T-cell (primary cell): ENCODE measurements at places on chromosomes 2 and 18.

DNA sequence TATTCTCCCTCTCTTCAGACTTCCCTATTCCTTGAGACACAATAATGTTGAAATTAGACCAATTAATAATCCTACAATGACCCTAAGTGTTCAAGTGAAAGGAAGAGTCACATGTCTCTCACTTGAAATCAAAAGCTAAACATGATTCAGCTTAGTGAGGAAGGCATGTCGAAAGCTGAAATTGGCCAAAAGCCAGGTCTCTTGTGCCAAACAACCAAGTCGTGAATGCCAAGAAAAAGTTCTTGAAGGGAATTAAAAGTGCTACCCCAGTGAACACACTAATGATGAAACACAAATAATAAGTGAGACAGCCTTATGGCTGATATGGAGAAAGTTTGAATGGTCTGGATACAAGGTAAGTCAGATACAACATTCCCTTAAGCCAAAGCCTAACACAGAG, 115.4 kb downstream of the PXDN start:
- DNase-seq = no peak

DNA sequence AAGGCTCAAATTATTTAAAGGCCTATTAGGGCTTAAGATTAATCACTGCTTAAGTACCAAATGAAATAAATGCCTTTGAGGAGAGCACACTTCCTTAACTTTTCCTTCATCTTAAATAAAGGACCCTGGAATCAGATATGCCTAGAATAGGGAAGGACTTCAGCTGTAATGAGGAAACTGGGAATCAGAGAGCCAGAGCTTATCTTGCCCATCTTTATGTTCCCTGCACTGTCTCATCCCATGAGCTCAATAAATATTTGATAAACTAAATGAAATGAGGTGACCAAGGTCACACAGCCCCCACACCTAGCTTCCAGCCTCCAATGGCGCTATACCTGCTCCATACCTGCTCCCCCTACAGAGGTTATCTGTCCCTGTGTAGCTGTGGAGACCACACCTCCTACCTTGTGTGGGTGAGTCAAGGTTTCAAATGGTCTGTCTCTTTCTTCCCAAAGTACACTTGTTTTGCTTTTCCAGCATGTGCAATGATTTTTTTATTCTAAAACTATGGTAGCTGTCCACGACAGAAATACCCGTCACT, 23.4 kb upstream of the NEDD4L start:
- no peak for DNase-seq

- no peak for DNase-seq
Measured at GRCh38 chr2:112796486-112796885, 12.2 kb upstream of the IL1A start.

GRCh38 chr2:3539836-3540235, 18.3 kb downstream of the RNASEH1 start:
- no peak for DNase-seq

GRCh38 chr2:127663566-127664064, 11.7 kb downstream of the LIMS2 start:
- no peak for DNase-seq

DNA sequence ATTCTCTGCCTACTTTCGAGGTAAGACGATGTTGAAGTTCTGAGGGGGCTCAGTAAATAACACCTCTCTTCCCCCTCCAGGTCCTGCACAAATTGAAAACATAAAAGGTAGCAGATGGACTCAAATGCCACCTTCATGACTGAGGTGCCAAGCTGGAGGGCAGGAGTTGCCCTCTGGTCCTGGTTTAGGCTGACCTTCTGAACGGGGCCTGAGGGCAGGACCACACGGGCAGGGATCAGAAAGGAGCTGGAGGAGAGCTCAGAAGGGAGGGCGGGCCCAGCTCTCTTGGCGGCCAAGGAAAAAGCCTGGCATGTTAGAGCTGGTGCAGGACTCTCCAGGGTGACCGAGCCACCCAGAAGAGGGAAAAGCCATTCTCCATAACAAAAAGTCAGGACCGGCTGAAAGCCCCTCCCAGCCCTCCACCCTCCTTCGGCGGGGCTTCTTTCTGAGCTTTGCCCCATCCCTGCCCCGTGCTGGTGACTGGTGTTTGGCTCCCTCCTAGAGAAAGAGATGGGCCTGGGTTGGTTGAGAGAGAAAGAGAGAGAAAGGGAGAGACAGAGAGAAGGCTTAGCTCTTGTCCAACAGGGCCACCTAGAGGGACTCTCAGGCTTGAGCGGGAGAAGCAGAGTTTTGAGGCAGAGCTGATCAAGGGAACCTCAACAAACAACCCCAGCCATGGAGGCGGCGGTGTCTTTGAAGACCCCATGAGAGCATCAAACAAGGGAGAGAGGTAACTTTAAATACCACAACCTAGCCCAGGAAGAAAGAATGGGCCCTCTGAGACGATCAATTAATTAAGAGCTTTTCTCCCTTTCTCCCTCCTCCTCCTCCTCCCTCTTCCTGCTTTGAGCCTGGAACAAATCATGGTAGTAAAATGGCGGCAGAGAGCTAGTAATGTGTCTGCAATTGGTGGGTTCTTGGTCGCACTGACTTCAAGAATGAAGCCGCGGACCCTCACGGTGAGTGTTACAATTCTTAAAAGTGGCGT, 50.8 kb downstream of the WIPF1 start:
- peak; percentile 24 for DNase-seq

GRCh38 chr18:75530118-75530517, 102.6 kb upstream of the SMIM21 start:
- DNase-seq = no peak
